ENCODE measurements at places on chromosomes 1 and 21. TPM values are rescaled to one million over a fixed set of nuclear protein-coding genes. Genes with fewer than 3 reads are reported as not detected.

GRCh38 chr1:229227298-229227919, 43.5 kb upstream of the RAB4A start:
- DNase-seq, result peak; percentile 89
- peaks cover 66% of the 10 kb centered on the region for H3K4me1 ChIP-seq
- no peaks in the 10 kb centered on the region for H3K36me3 ChIP-seq
- no peak overlapping the region for H3K4me3 ChIP-seq
- peak overlapping the region; percentile 55 for H3K27ac ChIP-seq

The SLC35F3 gene
- total RNA-seq, result 0.25 TPM

- no peaks in the 10 kb centered on the region for H3K27me3 ChIP-seq
- peaks cover 31% of the 10 kb centered on the region for H3K4me1 ChIP-seq
- H3K4me3 ChIP-seq, result no peak overlapping the region
- no peak overlapping the region for H3K27ac ChIP-seq
Measured at GRCh38 chr1:109880971-109881894, 29.4 kb upstream of the CSF1 start.

The BPNT1 gene
- total RNA-seq, result 26.6 TPM

The ZBTB17 gene
- total RNA-seq, result 46.0 TPM

DNA sequence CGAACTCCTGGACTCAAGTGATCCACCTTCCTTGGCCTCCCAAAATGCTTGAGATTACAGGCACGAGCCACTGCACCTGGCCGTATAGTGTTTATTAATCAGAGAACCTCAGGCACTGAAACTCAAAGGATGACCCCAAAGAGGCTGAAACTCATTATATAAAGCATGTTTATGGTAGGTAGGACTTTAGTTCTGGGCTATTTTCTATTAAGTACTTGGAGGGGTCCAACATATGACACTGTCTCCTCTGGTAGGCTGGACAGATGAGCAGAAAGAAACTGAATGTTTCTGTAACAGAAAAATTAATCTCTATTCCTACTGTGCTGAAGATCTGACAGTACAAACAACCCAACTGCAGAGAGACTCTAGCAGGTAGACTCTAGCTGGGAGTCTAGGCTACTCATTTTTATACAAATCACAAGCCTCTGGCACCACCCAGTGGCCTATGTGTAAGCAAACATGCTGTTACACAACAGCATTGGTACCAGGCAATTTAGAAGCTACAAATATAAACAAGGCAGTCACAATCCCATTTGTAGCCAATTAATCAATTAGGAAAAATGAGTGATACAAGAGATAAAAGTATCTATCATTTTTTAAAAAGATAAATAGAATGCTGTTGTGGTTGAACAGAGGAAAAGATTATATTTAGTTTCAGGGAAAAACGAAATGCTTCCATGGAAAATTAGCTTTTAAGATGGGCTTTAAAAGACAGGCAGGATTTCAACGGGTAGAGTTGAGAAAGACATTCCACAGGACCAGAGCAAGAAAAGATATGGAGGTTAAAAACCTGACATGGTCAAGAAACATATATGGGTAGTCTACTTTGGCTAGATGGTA, 10.4 kb downstream of the DCAF8 start:
- peak overlapping the region; percentile 70 for H3K27ac ChIP-seq
- H3K36me3 ChIP-seq, result peaks cover 12% of the 10 kb centered on the region
- no peak overlapping the region for H3K4me3 ChIP-seq
- DNase-seq, result no peak

DNA sequence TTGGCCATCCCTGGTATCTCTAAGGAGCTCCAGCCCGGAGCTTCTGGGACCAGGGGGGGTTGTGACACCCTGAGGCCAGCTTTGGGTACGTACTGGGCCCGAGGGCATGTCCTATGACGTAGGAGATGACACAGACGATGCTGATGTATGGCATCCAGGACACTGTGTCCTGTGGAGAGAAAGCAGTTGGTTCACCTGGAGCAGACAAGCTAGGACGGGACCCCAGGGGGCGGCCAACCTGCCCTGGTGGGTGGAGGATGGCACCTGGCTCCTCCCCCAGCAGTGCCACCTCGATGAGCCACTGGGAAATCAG, 12.1 kb upstream of the SLC2A7 start:
- peaks cover 7% of the 10 kb centered on the region for H3K27me3 ChIP-seq
- H3K27ac ChIP-seq, result no peak overlapping the region
- DNase-seq, result no peak
- peaks cover 6% of the 10 kb centered on the region for H3K36me3 ChIP-seq
- H3K4me1 ChIP-seq, result peaks cover 8% of the 10 kb centered on the region
- no peak overlapping the region for H3K4me3 ChIP-seq

DNA sequence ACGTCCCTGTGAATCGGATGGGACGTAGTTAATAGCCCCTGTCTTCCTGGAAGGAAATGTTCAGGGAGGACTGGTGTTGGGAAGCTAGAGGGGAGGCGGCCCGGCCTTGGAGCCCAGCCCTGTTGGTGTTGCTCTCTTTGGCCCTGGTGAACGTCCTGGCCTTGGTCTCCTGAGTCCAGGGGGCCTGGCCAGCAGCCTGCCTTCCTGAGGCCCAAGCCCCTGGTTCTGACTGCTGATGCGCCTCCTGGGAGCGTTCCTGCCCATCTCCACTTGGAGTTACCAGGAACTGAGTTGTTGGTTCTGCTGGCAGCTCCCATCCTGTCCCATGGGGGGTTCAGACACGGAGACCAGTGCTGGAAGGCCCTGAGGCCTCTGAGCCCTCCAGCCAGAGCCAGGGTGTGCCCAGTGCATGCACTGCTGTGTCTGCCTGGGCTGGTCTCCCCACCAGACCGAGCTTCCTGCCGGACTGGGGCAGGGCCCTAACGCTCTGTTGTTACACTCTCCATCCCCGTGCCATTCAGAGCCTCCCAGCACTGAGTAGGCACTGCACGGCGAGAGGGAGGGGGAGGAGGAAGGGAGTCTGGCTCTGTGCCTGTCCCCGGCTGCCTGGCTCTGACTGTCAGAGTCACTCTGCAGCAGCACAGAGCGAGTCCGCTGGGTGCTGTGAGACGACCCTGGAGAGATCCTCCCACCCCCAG, 382.5 kb upstream of the VAMP3 start:
- no peaks in the 10 kb centered on the region for H3K27me3 ChIP-seq
- H3K4me3 ChIP-seq, result peak overlapping the region; percentile 20
- DNase-seq, result peak; percentile 38

The PGLYRP4 gene
- not detected for total RNA-seq

- no peak overlapping the region for H3K4me3 ChIP-seq
- H3K4me1 ChIP-seq, result peaks cover 24% of the 10 kb centered on the region
- H3K27ac ChIP-seq, result no peak overlapping the region
Measured at GRCh38 chr21:33198346-33199099, 31.2 kb upstream of the IFNAR2 start.

GRCh38 chr1:101798417-101798816, 198.3 kb downstream of the OLFM3 start:
- H3K4me1 ChIP-seq, result peaks cover 25% of the 10 kb centered on the region
- DNase-seq, result no peak
- H3K27me3 ChIP-seq, result no peaks in the 10 kb centered on the region
- peaks cover 4% of the 10 kb centered on the region for H3K36me3 ChIP-seq

DNA sequence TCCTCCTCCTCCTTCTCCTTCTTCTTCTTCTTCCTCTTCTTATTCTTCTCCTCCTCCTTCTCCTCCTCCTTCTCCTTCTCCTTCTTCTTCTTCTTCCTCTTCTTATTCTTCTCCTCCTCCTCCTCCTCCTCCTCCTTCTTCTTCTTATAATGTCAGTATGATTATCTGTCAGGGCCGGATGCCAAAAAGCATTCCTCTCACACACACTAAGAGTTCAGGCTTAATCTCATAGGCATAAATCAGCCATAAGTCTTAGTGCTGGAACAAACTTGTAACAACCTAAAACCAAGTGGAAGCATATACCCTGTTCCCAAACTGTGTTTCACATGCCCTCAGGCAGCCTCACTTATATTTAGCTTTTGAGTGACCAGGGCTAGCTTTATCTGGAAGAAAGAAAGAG, 240.3 kb downstream of the LMX1A start:
- DNase-seq, result no peak
- no peak overlapping the region for H3K4me3 ChIP-seq
- H3K36me3 ChIP-seq, result no peaks in the 10 kb centered on the region
- H3K27me3 ChIP-seq, result peaks cover 83% of the 10 kb centered on the region
- H3K4me1 ChIP-seq, result peaks cover 16% of the 10 kb centered on the region

All from mesothelial cell of epicardium (in vitro differentiated cells).